Fibroblast of villous mesenchyme (primary cell): ENCODE measurements at places on chromosomes 5 and 9.
A peak's percentile ranks its signal among the peaks of the same experiment; 100 is the strongest.

GRCh38 chr5:43646992-43647391 is 44.0 kb downstream of the NNT start:
- DNase-seq = peak; percentile 44

DNA sequence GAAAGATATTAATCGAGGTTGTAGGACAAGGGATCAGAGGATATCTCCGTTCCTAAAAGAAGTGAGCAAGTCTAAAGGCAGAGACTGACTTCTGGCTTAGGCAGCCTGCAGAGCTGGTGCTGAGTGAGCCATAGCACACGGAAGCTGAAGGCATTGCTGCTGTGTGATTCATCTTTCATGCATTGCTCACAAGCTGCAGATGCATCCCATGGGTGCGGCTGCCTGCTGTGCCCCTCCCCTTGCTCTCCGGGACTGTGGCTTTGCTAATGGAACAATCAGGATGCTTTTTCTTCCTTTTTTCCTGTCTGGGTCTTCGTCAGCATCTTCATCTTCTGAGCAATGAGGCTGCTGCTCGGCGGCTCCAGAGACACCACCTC is 341.4 kb downstream of the DIRAS2 start:
- DNase-seq = peak; percentile 79

DNA sequence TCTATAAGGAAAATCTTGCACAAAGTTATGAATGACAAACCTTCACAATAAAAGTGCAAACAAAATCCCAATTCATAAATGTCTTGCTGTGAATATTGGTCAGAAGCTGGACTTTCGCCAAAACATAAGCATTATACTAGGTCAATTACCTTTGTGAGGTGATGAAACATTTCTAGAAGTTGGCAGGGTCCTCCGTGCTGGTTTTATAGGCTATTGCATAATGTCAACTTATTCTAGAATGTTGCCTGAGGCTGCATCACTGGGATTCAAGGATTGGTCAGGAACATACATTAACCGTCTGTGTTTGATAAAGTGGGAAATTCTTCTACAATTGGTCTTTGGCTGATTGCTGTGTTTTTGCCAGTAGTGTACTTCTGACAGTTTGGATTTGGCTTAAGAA is 49.8 kb upstream of the PALM2AKAP2 start:
- no peak for DNase-seq

- DNase-seq = peak; percentile 11
Observed at GRCh38 chr9:93235300-93235960, 51.5 kb downstream of the WNK2 start.

DNA sequence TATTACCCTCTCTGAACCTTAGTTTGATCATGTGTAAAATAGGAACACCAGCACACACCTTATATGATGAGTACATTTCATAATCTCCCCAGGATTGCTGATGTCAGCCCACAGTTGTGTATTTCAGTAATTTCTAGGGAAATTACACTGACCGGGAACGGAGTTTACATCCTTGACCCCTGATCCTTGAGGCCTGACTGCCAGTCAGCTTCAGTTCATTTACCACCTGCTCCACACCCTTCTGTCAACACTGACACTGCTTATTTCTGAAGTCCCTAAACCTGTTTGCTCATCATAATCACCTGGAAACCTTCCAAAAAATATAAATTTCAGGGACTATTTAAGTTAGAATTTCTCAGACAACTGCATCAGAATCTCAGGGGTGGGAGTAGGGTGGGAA is 55.3 kb downstream of the ZNF622 start:
- DNase-seq = no peak

GRCh38 chr5:173735184-173735583 is 118.7 kb upstream of the BOD1 start:
- no peak for DNase-seq

GRCh38 chr9:37471942-37472684 is 6.9 kb upstream of the ZBTB5 start:
- peak; percentile 93 for DNase-seq
